NCI-H1105 treated with DMSO at 0.1 percent for 48 hours (cell line): ENCODE measurements at places on chromosomes 12 and 14.

GRCh38 chr14:83133981-83134645 is 1600.5 kb upstream of the SEL1L start:
- peak; percentile 21 for DNase-seq

GRCh38 chr12:50626026-50626425 is 121.2 kb downstream of the DIP2B start:
- no peak for DNase-seq

- no peak for DNase-seq
These were observed 105.9 kb upstream of the ATF7IP start for GRCh38 chr12:14259481-14260010.

DNA sequence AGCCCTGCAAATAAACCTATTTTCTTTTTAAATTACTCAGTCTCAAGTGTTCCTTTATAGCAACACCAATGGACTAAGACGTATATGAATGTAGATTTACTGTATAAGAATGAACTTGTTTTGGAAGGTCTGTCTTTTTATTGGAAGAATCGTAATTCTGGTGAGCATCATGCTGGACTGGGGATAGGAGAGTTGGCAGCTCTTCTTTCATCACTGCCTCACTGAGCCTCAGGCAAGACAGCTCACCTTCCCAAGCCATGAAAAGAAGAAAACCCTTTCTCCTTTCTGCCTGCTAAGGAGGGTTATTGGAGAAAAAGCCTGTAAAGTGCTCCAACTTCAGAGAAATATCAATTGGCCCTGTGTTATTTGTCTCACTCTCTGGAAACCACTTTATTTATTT is 9.1 kb upstream of the RNF34 start:
- no peak for DNase-seq

- no peak for DNase-seq
These were observed 49.0 kb upstream of the ISM2 start for GRCh38 chr14:77547512-77548180.

DNA sequence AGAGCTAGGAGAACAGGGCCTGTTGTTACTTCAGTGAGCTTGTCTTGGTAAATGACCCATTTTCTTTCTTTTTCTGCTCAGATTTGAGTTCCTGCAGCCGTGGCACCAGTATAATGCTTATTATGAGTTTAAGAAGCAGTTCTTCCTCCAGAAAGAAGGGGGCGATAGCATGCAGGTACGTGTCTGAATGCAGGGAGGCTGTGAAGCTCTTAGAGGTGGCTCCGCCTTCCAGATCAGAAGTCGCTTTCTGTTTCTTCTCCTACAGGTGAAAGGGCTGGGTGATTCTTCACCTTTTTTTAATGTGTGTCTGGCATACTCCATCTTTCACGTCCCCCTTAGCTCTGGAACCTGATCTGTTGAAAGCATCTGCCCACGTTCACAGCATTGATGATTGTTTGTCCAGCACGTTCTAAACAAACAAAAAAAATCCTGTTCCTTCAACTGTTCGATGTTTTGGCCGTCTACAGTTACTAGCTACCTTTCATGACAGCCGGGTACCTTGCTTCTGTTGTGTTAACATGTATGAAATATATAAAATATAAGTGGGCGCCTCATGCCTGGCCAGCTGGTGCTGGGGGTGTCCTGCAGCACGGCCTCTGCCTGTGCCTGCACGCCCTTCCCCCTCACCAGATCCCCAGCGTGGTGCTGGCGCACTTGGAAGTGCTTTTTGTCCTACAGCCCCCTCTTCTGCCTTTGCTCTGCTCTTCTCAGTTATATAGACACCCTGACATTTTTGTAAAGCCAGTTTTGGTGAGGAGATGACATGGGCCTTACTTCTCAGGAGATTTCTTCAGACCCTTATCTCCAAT is 44.6 kb downstream of the SFSWAP start:
- DNase-seq: peak; percentile 66

GRCh38 chr12:48822139-48822538 is 3.8 kb downstream of the CACNB3 start:
- no peak for DNase-seq

DNA sequence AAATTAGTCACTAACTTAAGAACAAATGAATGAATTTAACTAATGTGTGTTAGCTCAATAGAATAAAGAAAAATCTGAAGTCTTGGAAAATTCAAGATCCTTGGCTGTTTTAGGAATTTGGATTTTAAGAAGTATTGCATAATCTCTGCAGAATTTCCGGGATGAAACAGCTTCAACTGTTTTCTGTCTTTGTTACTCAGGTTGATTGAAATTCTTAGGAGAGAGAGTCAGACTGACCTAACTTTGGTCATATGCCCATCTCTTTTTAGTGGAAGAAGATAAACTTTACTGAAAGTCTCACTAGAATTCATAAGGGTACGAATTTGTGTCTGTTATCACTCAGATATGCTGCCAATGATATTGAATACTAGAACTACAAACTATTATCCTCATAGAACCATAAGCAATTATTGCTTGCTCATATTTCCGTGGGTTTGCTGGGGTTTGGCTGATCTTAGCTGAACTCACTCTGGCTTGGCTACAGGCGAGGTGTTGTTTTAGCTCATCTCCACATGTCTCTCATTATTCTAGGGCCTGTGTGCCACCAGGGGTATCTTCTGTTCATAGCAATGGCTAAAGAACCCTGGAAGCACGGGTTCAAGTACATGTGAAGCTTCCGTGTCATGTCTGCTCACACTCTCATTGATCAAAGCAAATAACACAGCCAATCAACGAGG is 257.4 kb upstream of the NOVA1 start:
- no peak for DNase-seq

DNA sequence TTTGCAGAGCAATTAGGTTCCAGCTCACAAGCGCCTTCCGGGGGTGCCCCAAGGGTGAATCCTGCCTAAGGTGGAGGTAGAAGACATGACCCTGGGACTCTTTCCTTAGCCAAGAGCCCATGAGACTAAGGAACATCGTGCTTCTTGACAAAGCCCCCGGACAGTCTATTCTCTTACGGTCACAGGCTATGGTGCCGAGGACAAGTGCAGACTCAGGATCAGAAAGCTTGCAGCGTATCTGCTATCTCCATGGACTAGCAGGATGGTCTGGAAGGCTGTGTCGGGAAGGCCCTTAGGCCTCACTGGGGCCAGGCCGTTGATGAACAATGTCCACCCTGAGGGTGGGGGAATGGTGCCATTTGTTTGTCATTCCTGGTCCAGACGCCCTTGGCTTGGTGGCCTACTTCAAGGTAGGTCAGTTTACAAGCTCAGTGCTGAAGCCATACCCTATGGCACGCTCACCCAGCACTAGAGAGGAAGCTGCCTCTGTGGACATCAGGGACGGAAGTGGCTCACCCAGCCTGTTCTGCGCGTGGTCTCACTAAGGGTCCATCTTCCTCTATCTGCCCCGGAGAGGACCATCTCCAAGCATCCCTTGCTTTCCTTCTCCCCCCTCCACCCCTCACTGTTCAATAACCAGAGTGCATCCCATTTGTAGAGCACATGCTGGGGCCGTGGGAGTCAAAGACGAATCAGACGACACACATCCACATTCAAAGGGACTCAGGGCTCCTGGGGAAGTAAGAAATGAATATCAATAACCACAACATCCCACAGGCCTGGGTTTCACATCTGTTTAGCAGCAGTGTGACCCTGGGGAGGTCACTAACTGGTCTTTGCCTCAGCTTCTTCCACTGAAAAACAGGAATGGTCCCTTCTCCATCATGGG is 45.0 kb upstream of the IQSEC3 start:
- DNase-seq: no peak

DNA sequence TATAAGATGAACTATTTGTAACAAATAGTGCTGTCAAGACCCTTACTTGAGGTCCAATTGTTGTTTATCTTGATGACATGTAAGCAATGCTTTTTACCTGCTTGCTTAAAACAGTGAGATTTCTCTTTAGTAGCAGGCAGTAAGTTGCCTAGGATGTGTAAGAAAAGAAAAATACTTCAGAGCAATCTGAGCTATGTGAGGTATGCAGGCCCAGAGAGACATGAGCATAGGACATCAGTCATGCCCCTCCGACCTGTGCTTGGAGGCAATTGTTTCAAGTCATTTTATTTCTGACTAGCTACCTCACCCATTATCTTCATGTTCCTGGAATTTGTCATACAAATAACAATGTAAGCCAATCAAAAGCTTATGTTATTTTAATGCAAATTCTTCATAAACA is 930.6 kb upstream of the FBXO33 start:
- no peak for DNase-seq

DNA sequence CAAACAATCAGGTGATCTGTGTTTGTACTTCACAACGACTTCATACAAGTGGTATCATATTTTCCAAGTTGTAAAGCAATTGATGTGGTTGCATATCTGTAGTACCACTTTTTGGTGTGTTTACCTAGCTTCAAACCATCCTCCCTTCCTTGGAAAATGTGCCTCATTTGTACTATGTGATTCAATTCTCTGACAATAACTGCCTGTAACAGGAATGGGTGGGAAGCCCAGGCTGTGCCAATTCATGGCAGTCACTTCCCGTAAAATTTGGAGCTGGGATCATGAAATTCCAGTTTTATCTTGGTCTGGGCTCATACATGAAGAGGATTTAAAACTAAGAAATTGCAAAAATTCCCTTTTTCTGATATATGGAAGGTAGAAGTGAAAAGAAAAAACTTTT is 250.1 kb downstream of the DIO2 start:
- DNase-seq: no peak

- DNase-seq: peak; percentile 49
These were observed 52.0 kb upstream of the RNU6-8 start for GRCh38 chr14:32254952-32255679.

- no peak for DNase-seq
These were observed 215.0 kb downstream of the BMP4 start for GRCh38 chr14:53741479-53742232.

- DNase-seq: no peak
These were observed 227.2 kb upstream of the TBX3 start for GRCh38 chr12:114911196-114911595.

DNA sequence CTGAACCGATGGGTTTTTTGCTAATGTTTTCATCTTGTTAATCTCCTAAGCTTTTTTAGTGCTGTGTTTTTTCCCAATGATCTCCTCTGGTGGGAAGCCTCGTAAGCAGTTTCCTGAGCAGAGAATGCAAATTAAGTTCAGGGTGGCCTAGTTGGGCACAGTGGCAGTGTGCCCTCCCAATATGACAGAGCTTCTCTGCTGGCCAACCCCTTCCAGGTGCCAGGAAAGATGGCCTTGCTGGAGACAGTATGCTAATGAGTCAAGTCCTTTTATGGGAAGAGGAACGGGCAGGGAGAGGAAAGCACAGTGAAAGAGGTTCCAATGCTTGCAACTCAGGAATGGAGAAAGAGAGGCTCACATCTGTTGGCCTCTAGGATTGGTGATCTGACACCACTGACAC is 115.8 kb downstream of the GCH1 start:
- DNase-seq: no peak

- no peak for DNase-seq
These were observed 17.2 kb downstream of the FBXO34 start for GRCh38 chr14:55288439-55288838.

DNA sequence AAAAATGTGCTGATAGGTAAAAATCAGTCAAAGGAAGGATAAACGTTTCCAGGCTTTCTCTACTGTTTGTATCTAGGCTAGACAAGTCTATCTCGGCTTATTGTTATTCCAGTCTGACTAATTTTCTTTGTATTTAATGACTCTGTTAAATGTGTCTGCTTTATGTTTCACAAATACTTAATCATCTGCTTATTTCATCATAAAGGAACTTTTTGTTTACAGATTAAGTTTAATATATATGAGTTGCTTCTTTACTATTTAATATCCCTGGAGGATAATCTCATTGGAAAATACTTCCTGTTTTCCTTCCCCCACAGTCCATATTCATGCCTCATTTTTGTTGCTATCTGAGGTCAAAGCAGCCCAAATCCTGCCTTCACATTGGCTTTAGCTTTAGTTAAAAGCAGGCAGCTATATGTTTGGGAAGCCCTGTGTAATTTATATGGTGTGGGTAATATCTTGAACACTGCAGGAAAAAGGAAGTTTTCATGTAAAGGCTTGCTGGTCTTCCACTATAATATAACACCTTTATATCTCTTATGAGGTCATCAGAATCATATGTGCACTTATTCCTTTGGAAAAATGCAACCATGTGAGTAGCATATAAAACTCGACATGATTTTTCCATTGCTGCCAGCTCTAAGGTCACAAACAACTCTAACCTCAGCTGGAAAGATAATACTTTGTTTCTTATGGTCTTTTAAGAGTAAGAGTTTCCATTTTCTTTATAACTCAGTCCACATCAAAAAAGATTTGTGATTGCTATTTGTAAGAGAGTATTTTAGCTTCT is 76.8 kb downstream of the ALX1 start:
- DNase-seq: no peak

DNA sequence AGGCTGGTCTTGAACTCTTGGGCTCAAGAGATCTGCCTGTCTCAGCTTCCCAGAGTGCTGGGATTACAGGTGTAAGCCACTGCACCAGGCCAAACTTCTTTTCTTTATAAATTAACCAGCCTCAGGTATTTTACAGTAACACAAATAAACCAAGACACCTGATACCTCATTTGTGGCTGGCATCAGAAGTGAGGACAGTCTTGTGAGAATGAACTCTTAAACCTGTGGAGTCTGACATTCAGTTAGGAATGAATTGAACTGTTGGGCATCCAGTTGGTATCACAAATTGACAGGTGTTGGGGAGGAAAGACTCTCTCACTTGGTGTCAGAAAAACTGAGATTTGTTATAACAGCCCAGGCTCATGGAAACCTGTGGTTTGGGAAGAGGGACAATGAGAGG is 120.5 kb downstream of the DENND5B start:
- DNase-seq: no peak

DNA sequence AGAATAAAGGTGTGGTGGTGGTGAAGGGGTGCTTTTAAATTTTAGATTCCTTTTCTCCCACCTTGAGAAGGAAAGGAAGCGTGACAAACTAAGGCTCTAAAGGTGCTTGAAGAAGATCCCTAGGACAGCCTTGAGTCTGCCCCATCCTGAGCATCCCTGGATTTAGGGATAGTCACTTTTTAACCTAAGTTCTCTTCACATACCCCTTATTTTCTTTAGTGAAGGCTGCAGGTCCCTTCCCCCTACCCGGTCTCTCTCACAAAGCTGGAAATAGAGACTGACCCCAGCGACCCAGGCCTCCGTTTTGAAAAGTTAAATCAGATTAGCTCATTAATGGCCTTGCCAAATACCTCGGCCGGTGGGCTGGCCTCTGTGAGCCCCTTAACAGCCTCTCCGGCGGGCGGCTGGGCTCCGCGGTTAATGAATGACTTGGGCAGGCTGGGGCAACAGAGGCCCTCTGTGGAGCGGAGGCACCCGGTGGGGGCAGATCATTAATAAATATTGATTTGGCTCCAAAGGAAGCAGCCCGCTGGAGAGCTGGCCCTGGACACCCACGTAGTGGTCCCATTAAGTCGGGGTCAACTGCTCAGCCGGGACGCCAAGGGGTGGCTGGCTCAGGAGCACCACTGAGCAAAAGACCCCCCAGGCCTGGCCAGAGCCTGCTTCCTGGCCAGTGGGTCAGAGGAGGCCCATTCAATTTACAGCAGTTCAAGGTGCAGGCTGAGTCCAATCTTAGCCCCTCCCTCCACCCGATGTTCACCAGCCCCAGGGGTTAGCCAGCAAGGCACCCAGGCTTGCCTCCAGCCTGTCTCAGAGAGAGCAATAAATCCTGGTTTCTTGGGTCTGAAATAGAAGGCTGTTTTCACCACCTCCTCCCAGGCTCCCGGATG is 31.8 kb downstream of the PAH start:
- no peak for DNase-seq

- peak; percentile 20 for DNase-seq
These were observed 69.9 kb upstream of the C14orf180 start for GRCh38 chr14:104509673-104510072.
